ENCODE measurements at places on chromosomes 16 and 17. TPM values are rescaled to one million over a fixed set of nuclear protein-coding genes. Genes with fewer than 3 reads are reported as not detected.
A peak's percentile ranks its signal among the peaks of the same experiment; 100 is the strongest.

- no peak for DNase-seq
Observed at GRCh38 chr16:70577256-70577698, 53.7 kb downstream of the SF3B3 start.

The MLX gene
- 33.4 TPM for polyA plus RNA-seq

The FMNL1 gene
- 6.9 TPM for polyA plus RNA-seq

DNA sequence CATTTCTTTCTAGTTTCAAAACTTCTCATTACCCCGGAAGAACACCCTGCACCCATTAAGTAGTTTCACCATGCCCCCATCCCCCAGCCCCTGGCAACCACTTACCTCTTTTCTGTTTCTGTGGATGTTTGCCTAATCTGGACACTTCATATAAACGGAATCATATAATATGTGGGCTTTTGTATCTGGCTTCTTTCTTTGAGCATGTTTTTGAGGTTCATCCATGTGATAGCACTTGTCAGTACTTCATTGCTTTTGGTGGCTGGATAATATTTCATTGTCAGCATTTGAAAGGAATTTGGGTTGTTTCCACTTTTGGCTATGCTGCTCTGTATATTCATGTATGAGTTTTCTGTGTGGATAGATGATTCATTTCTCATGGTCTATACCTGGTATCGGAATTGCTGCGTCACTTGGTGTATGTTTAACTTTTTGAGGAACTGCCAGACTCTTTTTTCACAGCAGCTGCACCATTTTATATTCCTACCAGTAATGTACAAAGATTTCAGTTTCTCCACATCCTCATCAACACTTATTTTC lies 30.0 kb upstream of the SLC5A10 start:
- DNase-seq = no peak

GRCh38 chr17:28977659-28978355 lies 26.5 kb upstream of the PHF12 start:
- no peak for DNase-seq

The C16orf82 gene
- polyA plus RNA-seq = not detected

The CARHSP1 gene
- 73.3 TPM for polyA plus RNA-seq

The DHRS7C gene
- polyA plus RNA-seq = not detected

- DNase-seq = no peak
Observed at GRCh38 chr17:6543079-6544010, 13.0 kb downstream of the PITPNM3 start.

The ZNF785 gene
- 20.0 TPM for polyA plus RNA-seq

GRCh38 chr17:55116440-55116914 lies 147.9 kb downstream of the STXBP4 start:
- no peak for DNase-seq

- no peak for DNase-seq
Observed at GRCh38 chr16:24769806-24770205, 40.4 kb downstream of the TNRC6A start.

The TP53TG3 gene
- not detected for polyA plus RNA-seq

The CCL8 gene
- polyA plus RNA-seq = 0.21 TPM

DNA sequence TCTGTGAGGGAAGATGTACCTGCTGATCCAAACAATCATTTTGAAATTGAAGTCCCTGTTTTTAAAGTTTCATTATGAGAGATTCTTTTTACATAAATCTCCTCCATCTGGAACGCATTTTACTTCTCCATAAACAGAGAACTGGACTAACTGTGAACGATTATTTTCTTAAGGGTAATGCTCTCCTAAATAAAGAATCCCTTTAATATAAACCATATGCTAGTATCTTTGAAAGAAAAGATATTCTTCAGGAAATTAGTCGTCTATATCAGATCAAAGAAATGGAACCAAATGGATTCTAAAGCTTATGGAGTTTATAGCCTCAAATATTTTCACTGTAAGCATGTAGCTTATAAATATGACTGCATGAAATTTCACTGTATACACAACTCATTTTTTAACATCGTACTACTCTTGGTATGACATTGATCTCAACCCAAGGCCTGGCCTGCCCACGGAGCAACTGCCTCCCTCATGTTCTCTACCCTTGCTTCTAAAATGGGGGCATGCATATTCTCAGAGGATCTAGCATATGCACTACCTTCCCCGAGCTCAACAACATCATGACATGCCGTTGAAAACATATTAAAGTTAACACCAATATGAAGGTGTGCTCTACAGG lies 66.4 kb downstream of the MYH10 start:
- no peak for DNase-seq

- no peak for DNase-seq
Observed at GRCh38 chr17:53687324-53687723, 135.4 kb upstream of the KIF2B start.

DNA sequence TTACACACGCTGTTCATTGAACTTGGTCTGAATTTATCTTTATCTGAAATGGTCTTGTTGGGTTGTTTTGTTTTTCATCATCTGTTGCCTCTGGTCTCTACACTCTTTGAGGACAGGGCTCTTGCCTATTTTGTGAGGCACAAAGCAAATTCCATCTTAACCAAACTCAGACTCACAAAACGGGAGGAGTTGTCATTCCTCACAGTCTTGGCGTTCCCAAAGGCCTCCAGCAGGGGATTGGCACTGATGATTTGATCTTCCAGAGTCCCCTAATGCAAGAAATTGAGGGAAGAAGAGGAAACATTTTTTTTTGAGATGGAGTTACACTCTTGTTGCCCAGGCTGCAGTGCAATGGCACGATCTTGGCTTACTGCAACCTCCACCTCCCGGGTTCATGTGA lies 8.7 kb downstream of the MYH3 start:
- DNase-seq = no peak

DNA sequence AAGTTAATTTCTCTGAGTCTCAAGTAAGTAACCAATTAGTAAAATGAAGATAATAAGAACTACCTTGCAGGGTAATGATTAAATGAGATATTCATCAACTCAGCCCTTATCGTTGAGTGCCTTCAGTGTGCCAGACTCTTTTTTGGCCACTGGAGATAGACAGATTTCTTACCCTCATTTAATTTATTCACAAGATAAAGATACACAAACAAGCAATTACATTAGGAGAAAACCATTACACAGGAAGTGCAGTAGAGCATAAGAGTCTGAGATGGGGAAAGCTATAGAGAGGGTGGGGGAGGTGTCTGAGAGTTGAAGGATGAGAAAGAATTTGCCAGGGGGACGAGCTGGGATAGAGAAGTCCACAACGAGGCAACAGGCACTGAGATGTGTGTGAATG lies 72.5 kb upstream of the BCAR1 start:
- no peak for DNase-seq

The ASPSCR1 gene
- polyA plus RNA-seq = 32.2 TPM

The SCARF1 gene
- 8.0 TPM for polyA plus RNA-seq

DNA sequence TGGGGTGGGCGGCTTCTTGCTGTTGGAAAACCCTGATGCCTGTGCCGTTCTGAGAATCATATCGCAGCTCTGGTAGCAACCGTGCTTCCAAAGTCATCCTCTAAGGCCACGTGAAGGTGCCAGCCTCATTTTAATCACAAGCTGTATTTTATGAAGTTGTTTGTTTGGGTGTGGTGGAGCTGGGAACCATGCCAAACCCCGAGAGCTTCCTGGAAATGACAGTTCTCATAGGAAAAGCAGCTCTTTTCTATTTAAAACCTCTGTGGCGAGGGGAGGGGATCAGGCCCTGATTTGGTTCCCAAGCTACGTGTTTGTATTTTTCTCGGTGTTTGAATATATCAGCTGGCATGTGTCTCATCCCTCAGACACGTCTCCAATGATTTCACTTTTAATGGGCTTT lies 21.7 kb downstream of the KNOP1 start:
- DNase-seq = no peak

- no peak for DNase-seq
Observed at GRCh38 chr17:8753976-8754440, 4.3 kb downstream of the SPDYE4 start.

DNA sequence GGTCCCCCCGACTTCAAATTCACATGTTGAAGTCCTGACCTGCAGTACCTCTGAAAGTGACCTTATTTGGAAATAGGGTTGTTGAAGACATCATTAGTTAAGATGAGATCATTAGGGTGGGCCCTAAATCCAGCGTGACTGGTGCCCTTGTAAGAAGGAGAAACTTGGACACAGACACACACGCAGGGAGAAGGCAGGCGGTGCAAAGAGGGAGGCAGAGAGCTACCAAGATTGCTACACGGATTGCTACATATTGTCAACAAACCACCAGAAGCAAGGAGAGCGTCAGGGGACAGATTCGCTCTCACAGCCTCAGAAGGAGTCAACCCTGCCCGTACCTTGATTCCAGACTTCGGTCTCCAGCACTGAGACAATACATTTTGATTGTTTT lies 6.8 kb upstream of the WBP2 start:
- DNase-seq = no peak

- no peak for DNase-seq
Observed at GRCh38 chr17:2123375-2124251, 68.7 kb downstream of the HIC1 start.

DNA sequence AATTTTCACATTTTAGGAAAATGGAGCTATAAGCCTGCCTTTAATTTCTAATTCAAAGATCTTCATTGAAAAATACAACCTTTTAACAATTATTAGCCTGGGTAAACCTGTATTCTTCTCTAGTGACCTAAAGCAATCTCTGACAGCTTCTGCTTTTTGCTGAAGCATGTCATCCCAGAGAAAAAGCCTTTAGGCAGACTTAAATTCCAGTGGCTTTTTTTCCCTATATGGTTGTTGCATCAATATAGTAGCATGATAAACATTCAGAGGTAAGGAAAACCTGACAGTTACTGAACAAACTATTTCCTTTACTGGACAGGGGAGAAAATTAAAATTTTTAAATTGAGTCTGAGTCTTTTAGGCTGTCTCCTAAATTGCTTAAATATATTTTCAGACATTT lies 7.8 kb upstream of the EVI2A start:
- no peak for DNase-seq

DNA sequence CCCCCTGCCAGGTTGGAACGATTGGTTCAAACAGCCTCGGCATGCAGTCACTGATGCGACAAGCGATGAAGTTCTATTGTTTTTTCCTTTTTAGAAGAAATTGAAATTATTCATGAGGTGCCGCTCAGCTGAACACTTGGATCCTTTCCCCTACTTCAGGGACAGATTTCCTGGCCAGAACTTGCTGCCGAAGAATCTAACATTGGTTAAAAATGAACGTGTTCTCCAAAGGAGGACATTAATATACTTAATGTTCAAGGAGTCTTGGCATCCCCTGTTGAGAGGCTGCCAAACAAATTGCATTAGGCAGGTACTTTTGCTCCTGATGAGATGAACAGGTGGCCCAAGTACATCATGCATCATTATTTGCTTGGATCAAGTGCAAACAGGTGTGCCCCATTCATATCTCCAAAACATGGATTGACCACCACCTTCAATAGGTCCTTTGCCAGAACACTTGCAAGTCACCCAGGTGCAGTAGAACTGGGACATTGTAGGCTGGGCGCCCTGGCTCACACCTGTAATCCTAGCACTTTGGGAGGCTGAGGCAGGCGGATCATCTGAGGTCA lies 437.2 kb downstream of the HAPSTR1 start:
- no peak for DNase-seq

The SEPTIN12 gene
- not detected for polyA plus RNA-seq

The EVPLL gene
- polyA plus RNA-seq = 0.74 TPM

The CLEC10A gene
- polyA plus RNA-seq = 2.3 TPM

GRCh38 chr17:80122026-80122575 lies 20.7 kb downstream of the GAA start:
- DNase-seq = no peak

The ATP2A3 gene
- polyA plus RNA-seq = 4.8 TPM

GRCh38 chr16:53166099-53166498 lies 111.3 kb downstream of the CHD9 start:
- DNase-seq = no peak

DNA sequence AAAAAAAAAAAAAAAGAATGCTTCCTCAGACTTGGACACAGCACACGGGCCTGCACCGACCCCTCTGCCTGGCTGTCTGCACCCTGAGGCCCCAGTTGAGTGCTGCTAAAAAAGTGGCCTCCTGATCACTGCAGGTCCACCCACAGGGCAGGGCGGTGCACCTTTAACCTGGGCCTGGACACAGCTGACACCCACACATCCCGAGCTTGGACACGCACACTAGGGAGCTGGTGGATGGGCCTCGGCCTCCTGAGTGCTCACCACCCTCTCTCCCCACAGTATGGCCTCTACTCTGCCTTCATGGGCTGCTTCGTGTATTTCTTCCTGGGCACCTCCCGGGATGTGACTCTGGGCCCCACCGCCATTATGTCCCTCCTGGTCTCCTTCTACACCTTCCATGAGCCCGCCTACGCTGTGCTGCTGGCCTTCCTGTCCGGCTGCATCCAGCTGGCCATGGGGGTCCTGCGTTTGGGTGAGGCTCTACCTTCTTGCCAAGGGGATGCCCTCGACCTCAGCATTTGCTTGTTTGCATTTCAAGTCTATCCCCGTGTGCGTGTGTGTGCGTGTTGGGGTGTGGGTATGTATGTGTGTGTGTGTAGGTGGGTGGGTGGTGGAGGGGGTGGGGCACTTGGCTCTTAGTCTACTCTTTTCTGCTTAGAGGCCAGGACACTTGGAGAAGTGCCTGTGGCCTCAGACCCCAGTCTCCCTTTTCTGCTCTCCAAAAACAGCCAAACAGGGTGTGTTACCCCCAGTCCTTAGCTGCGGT lies 2.3 kb downstream of the SLC26A11 start:
- DNase-seq = no peak

DNA sequence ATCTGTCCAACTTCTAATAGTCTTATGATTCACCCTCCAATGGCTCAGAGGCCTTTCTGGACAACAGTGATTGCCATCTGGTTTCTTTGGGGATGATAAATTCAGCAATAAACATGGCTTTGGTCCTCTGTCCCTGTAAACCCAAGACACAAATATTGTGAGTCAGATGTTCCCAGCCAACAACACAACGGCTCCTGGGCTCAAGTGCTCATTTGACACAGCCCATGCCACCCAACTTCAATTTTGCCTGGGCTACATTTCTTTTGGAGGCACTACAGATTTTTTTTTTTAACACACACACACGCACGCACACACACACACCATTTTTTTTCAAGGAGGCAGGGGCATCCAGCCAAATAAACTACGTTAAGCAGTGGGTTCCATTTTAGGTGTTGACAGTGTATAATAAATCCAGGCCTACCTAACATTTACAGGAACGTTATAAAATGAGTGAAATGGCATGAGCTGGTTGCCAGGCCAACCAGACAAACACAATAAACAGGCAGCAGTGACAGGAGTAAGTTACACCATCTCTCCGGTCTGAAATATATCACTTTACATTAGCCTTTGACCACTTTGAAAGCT lies 939.9 kb upstream of the SOX9 start:
- peak; percentile 78 for DNase-seq

DNA sequence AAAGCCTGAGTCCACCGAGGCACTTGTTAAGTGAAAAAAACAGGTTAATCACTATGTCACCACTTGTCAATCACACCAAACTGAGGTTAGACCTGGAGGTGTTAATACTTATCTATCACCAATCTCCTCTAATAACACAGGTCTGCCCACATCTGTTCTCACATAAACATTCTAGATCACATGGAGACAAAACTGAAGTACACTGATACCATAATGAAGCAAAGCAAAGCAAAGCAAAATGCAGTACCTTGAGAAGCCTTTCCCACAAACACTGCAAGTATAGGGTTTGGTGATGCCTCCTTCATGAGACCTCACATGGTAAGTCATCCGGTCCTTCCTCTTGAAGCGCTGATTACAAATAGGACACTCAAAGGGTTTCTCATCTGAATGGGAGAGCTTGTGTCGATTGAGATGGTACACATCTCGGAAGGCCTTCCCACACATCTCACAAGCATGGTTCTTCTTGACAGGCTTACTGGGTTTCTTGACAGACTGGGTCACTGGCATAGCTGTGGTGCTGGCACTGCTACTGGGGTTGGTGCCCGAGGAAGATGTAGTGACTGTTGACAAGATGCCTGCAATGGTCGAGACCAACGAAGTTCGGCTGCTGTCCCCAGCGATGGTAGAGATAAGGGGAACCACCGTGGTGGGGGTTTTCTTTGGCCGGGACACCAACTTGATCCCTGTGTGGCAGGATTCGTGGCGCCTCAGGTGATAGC lies 5.4 kb downstream of the VEZF1 start:
- no peak for DNase-seq

The CACNA1H gene
- polyA plus RNA-seq = 15.1 TPM

Data from left renal cortex interstitium (tissue), 4 donors.